Lower leg skin (tissue), 4 donors: ENCODE measurements at places on chromosomes 5 and 9. TPM values are rescaled to one million over a fixed set of nuclear protein-coding genes. Genes with fewer than 3 reads are reported as not detected.

DNA sequence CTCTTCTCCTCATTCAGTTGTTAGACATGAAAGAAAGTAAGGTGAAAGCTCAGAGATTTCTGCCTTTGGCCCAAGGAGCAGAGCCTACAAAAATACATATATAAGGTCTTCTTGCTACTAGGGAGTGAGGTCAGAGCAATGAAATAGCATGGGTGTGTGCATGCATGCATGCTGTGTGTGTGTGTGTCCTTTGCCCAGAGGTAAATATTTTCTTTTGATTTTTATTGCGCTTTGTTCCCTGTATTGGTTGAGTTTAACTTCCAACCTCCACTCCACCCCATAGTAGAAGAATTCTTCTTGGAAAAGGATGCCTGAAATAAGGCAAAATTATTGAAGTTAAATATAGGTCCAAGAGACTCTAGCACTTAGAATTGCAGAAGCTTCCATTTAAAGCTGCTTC, 248.0 kb upstream of the PTGER4 start:
- no peak for DNase-seq

- DNase-seq, result no peak
Measured at GRCh38 chr5:134206627-134207160, 19.2 kb downstream of the PPP2CA start.

HAPLN1 gene
- total RNA-seq, result not detected

DNA sequence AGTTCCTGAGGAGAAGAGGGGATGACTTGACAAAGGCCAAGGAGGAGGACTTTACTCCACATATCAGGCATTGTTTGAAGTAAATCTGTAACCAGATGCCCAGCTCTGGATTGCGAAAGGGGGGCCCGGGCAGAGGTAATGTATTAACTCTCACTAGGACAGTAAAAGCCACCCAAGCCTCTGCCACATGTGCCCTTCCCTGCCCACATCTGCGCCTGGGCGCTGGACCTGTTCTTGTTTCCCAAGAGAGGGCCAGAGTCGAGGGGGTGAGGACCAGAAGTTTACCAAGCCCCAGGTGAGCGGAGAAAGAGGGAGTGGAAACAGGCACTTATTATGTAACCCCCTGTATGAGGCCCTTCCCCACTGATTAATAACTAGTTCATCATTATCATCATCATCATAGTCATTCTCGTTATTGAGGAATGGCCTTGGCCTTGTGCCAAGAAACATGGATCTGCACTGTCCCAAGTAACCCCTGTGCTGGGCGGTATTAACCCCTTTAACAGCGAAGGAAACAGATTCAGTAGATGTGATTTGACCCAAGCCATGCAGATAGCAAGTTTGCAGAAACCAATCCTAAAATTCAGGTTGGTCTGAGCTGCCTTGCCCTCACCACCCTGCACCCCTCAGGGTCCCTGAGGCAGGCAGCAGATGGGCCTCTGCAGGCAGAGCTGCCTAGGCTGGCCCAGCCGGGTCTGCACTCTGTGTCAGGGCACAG, at the start of gene SLC23A1:
TSS of gene SLC23A1 (minus strand) at position 23 of the 718 bp plus-strand sequence. CDS start 44 bp downstream, outside the sequence.
- no peak for DNase-seq

ANGPTL2 gene
- total RNA-seq, result 18.8 TPM

DNA sequence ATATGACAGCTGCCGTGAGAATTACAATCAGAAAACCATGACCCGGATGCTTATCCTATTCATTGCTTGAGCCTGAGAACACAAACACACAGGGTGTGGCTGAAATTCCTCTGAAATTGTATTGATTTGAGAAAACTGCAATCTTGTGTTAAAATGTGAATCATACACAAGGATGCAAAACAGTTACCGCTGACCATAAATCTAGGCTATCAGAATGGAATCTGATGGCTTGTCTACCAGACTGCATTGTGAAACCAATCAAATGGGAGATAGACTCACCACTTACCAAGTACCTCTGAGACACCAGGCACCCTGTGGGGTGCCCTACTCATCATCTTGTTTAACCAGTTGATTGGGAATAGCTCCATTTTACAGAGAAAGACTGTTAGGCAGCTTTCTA, 188.7 kb upstream of the MSX2 start:
- no peak for DNase-seq

DNA sequence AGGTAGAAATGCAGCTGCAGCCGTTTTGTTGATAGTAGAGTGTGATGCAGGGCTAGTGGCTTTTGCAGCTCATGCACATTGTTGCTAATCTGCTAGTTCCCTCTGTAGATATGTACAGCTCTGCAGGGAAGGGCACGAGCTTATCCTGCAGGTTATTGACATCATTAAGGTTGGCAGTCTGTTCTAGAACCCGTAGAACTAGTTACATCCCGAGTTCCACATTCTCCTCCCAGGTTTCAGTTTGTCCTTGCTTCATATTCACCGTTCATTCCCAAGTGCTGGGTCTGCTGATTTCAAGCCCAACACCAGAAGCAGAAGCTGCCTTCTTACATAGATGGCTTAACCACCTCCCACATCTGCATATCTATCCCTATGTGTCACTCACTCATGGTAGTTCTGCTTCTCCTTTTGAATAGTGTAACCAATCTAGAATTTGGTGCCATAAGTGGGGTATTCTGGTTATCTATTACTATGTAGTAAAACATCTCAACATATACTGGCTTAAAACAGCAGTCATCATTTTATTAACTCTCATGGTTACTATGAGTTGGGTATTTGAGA, 38.1 kb downstream of the CRHBP start:
- no peak for DNase-seq

- DNase-seq, result peak; percentile 96
Measured at GRCh38 chr9:131402738-131403492, 9.0 kb downstream of the PRRC2B start.

PCDHA12 gene
- 0.25 TPM for total RNA-seq

CCDC192 gene
- not detected for total RNA-seq

DNA sequence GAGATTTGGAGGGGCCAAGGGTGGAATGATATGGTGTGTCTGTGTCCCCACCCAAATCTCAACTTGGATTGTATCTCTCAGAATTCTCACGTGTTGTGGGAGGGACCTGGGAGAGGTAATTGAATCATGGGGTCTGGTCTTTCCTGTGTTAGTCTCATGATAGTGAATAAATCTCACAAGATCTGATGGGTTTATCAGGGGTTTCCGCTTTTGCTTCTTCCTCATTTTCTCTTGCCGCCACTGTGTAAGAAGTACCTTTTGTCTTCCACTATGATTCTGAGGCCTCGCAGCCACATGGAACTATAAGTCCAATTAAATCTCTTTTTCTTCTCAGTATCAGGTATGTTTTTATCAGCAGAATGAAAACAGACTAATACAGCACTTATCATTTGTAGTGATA, 29.5 kb upstream of the SPIN1 start:
- no peak for DNase-seq

ANKRD34B gene
- total RNA-seq, result not detected

- no peak for DNase-seq
Measured at GRCh38 chr5:67133776-67134175, 62.8 kb downstream of the CD180 start.

IFNK gene
- total RNA-seq, result not detected

DNA sequence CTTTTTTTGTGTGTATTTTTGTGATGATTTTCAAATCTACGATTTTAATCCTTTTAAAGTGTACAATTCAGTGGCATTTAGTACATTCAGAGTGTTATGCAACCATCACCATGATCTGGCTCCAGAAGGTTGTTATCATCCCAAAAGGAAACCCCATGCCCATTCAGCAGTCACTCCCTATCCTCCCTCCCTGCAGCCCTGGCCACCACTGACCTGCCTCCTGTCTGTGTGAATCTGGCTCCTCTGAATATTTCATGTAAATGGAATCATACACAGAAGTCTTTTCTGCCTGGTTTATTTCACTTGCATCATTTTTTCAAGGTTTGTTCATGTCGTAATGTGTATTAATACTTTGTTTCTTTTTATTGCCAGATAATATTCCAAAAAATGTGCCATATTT, 32.5 kb downstream of the HABP4 start:
- DNase-seq, result no peak

GRCh38 chr5:74722271-74722670, 37.2 kb downstream of the HEXB start:
- DNase-seq, result no peak

MYOT gene
- 1.4 TPM for total RNA-seq

DNA sequence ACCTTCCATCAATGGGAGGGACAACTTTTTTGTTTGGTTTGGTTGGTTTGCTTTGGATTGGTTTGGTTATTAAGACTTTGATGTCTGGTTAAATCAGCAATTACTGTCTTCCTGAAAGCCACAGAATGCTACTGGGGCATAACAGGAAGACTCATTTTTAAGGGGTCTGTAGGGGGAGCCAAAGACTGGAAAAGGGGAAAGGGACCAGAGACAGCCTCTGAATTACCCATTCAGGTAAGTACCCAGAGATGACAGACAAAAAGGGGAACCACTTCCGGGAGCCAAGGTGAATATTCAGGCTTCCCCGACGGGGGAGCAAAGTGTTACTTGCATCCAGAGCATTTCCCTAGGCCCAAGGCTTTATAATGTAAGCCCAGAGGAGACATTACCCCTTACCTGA, 4.6 kb upstream of the FEM1C start:
- DNase-seq, result no peak

DNA sequence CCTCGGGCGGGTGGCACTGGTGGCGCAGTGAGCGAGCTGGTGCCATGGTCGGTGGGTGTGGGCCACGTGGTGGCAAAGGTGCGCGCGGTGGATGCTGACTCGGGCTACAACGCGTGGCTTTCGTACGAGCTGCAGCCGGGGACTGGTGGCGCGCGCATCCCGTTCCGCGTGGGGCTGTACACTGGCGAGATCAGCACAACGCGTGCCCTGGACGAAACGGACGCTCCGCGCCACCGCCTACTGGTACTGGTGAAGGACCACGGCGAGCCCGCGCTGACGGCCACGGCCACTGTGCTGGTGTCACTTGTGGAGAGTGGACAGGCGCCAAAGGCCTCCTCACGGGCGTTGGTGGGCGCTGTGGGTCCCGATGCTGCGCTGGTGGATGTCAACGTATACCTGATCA, 2.0 kb downstream of the PCDHA4 start:
- DNase-seq, result no peak

DNA sequence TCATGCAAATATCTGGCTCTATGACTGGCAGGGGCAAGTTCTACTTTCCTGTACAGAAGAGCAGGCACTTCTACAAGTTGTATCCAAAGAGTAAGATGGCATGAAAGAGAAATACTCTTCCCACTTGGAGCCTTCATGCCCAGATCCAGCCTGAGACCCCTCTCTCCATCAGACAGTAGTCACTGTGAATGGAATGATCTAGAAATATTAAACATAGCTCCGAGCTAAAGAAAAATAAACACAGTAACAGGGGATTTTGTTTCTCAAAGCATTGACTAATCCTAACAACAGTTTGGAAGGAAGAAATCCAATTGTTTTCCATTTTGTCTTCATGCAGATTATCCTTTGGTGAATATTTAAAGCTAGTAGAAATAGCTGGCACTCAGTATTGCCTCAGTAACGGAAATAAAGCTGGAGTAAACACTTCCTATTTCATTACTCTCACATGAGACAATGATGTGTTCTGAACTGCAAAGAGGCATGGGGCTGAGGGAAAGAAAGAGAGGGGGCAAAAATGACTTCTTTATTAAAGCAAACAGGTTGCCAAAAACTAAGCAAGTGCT, 100.0 kb downstream of the SEMA5A start:
- no peak for DNase-seq

GRCh38 chr9:3856592-3856991, 330.8 kb upstream of the RFX3 start:
- DNase-seq, result no peak

DNA sequence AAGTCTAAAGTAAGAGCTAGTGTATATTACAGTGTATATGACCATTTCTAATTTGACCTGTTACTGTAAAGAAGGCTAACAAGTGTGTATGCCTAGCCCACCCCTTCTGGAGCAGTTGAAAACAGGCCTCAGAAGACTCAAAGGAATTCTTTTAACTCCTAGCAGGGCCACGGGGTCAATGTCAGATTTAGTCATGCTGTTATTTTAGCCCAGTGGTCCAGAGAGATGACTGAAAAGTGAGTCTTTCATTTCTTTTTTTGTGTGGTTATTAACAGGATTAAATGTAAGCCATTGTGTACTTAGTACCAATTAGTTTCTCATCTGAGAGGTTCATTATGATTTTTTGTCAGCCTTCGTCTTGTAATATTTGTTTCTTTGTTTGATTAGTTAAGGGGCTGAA, 24.4 kb downstream of the ZCCHC7 start:
- no peak for DNase-seq

- DNase-seq, result no peak
Measured at GRCh38 chr9:105083256-105083655, 155.3 kb upstream of the ABCA1 start.

AQP7 gene
- total RNA-seq, result 20.7 TPM

- DNase-seq, result no peak
Measured at GRCh38 chr5:148834689-148835088, 8.3 kb downstream of the ADRB2 start.

SERF1B gene
- total RNA-seq, result 19.8 TPM

DNA sequence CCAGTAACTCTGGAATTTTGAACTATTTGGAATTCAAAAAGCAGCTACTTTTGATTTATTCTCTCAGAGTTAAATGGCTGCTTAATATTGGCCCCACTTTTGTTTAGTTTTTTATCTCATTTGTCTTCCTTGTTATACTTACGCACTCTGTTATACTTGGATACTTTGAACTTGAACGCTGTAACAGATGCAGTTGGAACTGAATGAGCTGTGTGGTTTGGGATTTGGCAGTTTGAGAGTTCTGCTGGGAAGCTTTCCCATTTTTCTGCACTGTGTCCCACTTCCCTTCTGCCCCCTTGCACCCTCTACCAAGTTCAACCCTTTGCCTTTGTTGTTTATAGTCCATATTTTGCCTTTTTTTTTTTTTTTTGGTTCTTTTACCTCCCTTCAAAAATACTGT, 3.8 kb downstream of the RHOBTB3 start:
- DNase-seq, result no peak

- no peak for DNase-seq
Measured at GRCh38 chr9:123544007-123544827, 188.2 kb downstream of the CRB2 start.

DNA sequence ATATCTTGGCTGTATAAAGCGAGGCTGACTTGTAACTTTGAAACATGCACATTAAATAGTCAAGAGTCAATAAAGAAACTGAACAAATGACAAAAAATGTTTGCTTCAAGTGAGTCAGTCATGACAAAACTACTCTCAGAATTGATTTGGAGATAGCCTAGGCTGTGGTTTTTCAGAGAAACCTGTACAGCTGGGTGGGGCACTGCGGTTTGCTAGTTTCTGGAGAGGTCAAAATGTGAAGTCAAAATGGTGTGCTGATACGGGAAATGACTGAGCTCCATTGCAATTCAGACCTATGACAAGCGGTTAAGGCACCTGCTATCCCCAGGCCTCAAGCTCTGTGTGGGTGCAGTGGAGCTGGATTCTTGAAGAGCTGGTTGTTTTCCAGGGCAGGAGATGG, 10.3 kb upstream of the CD180 start:
- no peak for DNase-seq

DNA sequence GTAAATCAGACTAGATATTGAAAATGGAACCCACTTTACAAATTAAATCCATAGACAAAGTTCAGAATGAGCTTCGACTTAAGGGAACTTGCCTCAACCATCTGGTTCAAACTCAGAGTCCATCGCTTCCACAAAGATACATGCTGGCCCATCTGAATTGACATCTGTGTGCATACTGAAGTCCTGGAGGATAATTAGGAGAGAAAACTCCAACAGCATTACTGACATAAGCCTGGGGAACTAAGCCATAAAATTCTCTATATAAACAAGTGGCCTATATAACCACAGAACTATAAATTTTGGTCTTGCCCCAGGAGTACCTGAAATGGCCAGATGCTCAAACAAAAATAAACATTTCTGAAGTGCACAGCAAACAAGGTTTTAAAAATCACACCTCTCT, 94.4 kb downstream of the IZUMO3 start:
- DNase-seq, result no peak

CRB2 gene
- total RNA-seq, result not detected

- peak; percentile 68 for DNase-seq
Measured at GRCh38 chr9:96342571-96343245, 40.7 kb upstream of the HSD17B3 start.
